Activated CD4-positive, alpha-beta T cell treated with anti-CD3 and anti-CD28 coated beads, Interleukin-2, amount 50 U/mL, for 4 hours (primary cell): ENCODE measurements at places on chromosomes 12 and 14.

DNA sequence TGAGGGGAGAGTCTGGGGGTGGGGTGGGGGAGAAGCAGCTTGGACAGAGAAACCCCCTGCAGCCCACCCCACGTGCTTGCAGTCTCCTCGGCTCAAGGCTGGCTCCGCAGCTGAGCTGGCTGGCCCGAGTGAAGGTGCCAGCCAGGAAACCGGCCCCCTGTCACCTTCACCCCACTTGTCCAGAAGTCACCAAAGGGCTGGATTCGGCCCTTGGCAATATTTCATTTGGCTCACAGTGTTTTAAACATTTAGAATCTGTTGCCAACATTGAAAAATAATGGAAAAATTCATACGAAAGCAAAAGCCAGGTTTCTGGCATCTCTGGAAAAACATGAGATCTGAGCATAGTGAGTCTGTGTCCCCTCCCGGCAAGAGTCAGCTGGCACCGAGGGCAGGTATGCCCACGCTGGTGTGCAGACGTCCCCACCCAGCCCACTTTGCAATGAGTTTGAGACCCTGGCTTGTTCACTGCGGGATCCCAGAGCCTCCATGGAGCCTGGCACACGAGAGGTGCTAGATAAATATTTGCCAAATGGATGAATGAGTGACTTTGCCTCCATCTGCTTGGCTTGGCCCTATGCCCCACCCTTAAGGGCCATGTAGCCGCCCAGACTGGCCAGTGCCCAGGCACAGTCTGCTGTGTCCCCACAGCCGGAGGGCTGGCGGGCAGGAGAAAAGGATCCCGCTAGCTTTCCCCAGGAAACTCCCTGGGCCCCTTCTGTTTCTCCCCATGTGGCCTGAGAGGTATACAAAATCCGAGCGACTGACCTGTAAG, 18.2 kb downstream of the MSI1 start:
- no peak for DNase-seq

DNA sequence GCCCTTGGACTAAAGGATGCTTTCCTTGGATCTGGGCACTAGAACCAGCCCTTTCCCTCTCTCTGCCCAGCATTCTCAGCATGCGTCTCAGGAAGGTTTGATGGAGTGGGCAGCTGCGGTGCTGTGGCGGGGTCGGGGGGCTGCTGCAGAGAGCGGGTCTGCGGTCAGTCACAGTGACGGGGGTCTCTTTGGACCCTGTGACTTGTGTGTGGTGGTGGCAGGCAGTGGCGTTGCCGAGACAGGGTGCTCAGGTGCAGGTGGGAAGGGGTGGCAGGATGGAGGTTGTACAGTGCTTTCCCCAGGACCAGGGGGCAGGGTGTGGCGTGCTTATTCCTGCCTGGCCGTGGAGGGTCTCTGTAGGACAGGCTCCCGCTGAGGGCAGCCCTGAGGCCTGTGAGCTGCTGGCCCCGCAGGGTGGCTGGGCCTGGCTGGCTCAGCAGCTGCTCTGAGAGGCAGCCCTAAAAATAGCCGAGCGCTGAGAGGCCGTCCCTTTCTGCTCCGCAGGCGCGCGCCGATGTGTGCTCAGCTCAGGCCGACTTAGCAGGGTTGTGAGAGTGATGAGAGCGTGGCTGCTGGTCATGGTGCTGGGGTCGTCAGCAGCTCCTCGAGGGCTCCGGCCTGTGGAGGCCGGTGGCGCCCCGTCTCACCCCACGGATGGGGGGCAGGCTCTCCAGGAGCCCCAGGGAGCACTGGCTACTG, 9.7 kb downstream of the PACS2 start:
- DNase-seq, result no peak

DNA sequence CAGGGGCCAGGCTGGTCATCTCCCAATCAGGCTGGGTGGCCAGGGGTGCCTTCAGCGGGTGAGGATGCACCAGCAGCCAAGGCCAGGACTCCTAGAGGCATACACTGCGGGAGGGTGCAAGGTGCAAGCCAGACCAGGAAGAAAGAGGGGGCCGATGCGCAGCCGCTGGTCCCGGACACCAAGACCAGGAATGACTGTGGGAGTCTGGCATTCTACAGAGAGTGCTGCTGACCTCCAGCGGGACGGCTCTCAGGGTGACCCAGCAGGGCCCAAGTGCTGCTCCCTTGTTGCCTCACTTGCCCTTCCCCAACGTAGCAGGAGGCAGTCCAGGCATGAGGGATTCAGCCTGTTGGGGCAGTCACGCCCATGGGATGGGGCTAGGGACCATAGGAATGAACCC, 35.8 kb downstream of the DEGS2 start:
- DNase-seq, result no peak

DNA sequence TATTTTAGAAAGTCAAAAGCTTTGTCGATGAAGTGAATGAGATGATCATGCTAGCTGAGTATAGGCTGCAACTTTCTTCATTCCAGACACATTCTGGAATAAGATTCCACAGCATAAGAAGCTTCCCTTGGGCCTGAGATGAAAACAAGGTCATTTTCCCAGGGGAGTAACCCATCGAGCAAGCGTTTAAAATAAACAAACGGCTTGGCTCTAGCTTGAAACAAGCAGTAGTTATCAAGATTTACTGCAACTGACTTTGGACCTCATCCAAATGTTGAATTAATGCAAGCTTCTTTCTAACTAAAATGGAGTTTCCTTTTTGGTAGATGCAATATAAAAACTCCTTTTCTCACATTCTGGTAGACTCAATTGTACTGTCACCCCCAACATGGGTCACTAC, 23.0 kb downstream of the KCNJ8 start:
- DNase-seq, result no peak

DNA sequence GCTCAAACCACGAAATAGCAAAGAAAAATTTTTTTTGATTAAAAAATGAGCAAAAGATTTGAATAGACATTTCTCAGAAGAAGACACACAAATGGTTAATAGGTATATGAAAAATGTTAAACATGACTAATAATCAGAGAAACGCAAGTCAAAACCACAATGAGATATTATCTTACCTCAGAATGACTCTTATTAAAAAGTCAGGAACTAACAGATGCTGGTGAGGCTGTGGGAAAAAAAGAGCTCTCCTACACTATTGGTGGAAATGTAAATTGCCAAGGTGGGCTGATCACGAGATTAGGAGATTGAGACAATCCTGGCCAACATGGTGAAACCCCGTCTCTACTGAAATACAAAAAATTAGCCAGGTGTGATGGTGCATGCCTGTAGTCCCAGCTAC, 315.5 kb upstream of the FLRT2 start:
- DNase-seq, result no peak

GRCh38 chr12:26122061-26122680, 2.7 kb downstream of the BHLHE41 start:
- no peak for DNase-seq

DNA sequence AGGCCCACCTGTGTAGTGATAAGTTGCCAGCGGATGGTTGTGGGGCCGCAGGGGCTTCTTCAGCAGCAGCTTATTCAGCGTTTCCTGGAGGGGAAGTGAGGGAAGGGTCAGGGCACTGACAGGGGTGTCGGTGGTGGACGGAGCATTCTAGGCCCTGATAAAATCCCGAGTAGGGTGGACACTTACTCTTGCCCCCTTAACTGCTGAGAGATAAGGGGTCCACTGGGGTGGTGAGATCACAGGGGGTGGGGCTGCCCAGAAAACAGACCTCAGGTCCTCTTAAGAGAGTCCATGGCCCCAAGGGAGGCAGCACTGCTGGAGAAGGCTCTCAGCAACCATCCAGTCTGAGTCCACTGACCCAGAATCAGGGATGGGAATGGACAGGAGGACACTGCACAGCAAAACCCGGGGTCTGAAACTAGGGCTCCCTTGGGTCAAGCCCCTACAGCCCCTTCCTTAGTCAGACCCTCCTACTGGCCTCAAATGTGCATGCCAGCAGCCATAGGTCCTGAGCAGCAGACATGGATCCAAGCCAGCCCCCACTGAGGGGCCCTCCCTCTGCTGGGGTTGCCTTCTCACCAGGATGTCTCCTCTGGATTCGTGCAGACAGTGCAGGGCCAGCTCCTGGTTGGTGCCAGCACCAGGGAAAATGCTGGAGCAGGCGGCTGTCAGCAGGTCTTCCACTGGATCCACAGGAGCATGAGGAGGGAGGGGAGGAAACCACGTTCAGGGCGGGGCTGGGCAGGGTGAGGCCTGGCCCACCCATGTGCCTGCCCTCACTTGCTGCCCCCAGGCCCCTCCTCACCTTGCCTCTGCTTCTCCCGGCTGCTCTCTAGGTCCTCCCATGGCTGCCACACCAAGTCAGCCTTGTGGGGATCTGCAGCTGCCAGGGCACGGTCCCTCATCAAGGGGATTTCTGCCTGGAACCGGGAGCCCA, 12.1 kb upstream of the PNMA1 start:
- no peak for DNase-seq

DNA sequence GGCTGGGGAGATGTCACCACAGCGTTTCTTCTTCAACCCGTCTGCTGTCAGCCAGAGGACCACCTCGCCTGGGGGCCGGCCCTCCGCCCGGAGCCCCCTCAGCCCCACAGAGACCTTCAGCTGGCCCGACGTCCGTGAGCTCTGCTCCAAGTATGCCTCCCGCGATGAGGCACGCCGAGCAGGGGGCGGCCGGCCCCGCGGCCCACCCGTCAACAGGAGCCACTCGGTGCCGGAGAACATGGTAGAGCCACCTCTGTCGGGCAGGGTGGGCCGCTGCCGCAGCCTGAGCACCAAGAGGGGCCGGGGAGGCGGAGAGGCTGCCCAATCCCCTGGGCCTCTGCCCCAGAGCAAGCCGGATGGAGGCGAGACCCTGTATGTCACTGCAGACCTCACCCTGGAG, 38.8 kb downstream of the PLEKHG3 start:
- no peak for DNase-seq

GRCh38 chr14:101076451-101077198, 173.1 kb upstream of the RTL1 start:
- DNase-seq, result no peak

DNA sequence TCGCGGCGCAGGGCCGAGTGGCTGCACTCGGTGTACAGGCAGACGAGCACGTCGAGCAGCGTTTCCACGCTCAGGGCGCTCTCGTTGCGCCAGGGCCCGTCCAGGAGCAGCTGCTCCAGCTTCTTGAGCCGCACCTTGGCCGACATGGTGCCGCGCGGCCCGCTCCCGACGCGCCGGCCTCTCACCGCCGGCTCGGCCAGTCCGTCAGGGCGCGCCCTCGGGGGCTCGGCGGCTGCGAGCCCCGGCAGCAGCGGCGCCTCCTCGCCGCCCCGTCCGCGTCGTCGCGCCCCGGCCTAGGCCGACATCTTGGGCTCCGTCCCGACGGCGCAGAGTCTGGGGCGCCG, 349 bp downstream of the CDC42BPB start:
- no peak for DNase-seq
